ENCODE measurements at places on chromosomes 1 and 21.
A peak's percentile ranks its signal among the peaks of the same experiment; 100 is the strongest.

GRCh38 chr1:101338714-101339430, 102.1 kb downstream of the S1PR1 start:
- DNase-seq = no peak

DNA sequence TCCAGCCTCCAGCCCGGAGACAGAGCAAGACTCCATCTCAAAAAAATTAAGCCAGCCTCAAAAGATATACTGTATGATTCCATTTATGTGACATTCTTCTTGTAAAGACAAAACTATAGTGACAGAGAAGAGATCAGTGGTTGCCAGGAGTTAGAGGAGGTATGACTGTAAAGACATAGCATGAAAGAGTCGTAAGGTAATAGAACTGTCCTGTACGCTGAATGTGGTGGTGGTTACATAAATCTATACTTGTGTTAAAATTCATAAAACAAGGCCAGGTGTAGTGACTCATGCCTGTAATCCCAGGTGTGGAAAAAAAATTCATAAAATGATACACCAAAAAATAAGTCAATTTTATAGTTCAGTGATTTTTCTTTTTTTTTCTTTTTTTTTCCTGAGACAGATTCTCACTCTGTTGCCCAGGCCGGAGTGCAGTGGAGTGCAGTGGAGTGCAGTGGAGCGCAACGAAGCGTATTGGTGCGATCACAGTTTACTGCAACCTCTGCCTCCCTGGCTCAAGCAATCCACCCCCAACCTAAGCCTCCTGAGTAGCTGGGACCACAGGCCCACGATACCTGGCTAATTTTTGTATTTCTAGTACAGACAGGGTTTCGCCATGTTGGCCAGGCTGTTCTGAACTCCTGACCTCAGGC, 84.9 kb upstream of the CXADR start:
- DNase-seq = no peak

DNA sequence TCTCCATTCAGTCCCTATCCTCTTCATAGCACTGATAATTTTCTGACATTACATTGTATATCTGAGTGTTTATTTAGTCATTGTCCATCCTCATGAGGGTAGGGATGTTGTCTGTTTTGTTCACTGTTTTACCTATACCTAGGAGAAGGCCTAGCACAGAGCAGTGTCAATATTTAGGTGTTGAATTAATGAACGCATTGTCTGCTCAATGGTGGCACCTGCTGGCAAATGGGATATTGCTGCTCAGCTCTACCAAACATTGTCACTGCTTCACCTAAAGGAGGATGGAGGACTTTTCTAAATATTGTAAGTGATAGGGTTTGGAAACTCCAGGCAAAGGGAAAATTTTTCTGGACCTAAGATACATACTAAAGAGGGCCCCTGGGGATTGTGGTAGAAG, 243.9 kb downstream of the RRAGC start:
- DNase-seq = no peak

- DNase-seq = no peak
These were observed 38.4 kb upstream of the KCNK2 start for GRCh38 chr1:215044151-215044550.

DNA sequence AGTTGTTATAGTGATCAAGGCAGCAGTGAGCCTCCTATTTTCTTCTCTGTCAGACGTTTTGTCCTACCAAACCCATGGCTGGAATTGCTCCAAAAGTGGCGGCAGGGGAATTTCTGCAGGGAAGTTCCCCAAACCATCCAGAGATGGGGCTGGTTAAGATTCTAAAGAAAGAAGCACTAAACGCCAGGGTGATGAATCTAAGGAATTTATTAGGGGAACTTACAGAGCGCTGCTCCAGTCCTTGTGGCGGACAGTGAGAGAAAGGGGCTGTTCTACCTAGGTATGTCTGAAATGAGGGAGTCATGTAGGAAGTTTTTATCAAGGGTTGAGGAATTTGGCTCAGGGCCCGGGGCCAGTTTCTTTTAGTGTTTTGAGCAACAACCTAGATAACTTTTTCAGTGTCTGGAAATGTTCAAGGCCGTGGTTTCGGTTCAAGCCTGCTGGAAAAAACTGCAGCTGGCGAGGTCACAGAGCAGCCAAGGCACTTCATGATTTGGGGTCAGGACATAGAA, 222.4 kb upstream of the B3GALT2 start:
- DNase-seq = no peak

DNA sequence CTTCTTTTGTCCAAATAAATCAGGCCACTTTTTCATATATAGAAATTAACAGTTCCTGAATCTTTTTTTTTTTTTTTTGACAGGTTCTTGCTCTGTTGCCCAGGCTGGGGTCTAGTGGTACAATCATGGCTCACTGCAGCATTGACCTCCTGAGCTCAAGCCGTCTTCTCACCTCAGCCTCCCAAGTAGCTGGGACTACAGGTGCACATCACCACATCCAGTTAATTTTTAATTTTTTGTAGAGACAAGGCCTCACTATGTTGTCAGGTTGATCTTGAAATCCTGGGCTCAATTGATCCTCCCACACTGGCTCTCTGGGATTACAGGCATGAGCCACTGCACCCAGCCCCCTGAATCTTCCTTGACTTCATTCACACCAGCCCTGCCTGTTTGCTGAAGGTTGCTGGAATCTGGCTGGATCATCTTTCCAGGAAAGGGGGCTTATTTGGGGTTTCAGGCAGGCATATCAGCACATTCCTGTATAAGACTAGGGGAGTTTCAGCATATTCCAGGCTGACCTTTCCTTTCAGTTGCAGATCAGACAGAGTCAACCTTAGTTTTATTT, 78.2 kb upstream of the ARHGAP29 start:
- DNase-seq = no peak

DNA sequence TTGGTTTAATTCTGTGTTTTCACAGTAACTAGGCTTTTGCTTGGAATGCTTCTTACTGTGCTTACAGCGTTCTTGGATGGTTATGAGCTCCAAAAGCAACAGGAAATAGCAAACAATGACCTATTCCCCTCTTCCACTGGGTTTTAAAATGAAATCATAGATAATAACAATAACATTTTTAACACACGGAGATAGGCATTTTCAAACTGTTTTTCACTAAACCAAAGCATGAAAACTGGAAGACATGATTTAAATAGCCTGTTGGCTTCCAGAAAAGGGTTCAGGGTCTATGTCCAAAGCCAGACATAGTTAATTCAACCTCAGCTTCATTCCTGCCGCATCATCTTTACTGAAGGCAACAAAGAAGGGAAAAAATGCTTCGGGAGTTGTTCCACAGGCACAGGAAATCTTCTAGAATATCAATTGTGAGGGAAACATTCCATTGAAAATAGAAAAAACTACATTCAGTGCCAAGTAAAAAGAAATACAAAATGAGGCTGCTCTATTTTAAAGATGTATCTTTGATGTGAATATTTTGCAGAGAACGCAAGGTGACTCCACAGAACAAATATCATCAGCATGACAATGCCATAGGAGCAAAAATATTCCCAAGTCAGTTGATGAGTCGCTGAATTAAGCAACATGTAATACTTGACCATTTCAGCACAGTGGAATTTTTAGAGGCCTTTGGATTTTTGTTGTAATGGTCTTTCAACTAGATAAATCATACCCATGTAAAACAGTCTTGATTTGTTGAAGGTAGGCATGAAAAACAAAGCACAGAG, 80.7 kb downstream of the NID1 start:
- no peak for DNase-seq

DNA sequence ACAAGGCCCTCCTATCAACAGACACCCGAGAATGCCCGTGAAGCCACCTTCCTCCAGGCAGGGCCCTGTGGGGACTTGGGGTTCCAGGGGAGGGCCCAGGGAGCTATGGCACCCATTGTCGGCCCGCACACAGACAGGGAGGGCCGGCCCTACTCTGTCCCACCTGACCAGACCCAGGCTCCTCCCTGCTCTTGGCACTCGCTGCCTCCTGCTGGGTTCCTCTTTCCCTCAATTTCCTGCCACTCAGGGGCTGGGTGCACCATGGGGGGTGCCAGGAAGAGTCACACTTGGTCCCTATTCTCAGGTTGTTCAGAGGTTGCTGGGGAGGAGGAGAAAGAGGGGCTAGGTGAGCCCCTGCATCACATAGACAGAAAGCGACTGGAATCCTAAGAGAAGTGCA, 8.0 kb upstream of the OXCT2 start:
- no peak for DNase-seq

GRCh38 chr1:183806675-183807074, 1.8 kb downstream of the RGL1 start:
- no peak for DNase-seq

GRCh38 chr21:46425571-46425970, 33.1 kb upstream of the DIP2A start:
- no peak for DNase-seq

GRCh38 chr1:163046071-163046470, 23.1 kb upstream of the RGS4 start:
- DNase-seq = no peak

GRCh38 chr1:112439592-112439991, 43.6 kb downstream of the CTTNBP2NL start:
- DNase-seq = no peak

GRCh38 chr1:228927946-228928898, 192.9 kb downstream of the RHOU start:
- DNase-seq = no peak

DNA sequence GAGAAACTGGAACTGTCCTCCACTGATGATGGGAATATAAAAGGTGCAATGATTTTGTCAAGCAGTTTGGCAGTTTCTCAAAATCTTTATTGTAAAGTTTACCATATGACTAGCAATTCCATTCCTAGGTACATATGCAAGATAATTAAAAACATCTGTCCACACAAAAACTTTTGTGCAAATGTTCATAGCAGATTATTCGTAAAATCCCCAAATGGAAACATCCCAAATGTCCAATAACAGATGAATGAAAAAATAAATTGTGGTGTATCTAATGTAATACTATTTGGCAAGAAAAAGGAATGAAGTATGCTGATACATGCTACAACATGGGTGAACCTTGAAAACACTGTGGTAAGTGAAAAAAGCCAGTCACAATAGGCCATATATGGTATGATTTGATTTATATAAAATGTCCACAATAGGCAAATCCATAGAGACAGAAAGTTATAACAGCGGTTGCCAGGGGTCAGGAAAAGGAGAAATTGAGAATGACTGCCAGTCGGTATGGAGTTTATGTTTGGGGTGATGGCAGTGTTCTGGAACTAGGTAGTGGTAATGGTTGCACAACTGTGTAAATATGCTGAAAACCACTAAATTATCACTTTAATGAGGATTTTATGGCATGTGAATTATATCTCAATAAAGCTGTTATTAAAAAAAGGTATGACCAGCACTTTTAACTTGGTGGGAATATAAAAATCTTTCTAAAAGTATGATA, 81.7 kb upstream of the BEND5 start:
- DNase-seq = no peak

DNA sequence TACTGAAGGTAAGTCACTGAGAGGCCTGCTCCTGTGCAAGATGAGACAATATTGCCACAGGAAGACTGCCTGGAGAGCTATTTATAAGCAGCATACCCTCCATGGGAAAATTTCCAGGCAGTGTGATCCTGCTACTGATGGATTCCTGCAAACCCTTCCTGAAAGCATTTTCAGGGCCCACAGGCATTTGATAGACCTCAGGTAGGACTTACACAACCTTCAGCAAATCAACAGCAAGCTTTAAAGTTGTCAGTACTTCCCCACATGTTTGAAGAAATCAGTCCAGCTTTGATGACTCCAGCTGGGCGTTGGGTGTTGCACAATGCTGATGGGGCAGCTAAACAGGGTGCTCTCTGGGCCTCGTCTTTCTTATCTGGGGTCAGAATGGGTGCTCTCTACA, 108.8 kb downstream of the PLXNA2 start:
- DNase-seq = no peak

DNA sequence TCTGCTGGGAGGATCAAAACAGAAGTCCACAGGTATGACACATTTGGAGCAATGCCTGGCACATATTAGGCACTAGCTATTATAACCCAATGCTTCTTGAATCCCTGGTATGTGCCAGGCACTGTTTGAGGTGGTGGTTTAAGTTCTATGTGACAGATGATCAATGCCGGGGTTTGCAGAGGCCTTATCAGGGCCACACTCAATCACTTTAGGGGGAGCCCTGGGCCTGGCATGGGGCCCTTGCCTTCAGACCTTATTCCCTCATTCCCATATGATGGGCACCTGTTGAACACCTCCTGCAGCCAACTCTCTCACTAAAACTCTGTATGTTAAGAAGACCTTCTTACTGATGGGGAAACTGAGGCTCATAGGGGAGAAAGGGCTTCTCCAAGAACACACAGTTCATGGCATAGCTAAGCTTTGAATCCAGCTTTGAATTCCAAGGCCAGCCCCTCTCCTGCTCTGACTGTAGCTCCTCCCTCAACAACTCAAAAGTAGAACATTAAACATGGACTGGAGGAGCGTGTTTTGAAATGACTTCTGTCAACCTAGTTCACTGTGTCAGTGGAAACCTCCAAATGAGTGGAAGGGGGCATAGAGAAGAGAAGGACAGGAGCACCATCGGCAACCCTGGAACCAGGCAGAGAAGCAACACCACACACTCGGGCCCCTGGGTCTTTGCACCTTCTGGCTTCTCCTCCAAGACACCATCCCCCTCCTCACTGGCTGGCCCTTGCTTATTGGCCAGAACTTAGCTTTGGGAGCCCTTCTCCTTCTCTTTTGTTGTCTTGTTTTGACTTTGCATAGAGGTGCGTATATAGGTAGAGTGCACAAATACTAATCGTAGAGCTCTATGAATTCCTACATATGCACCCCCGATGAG, 6.6 kb upstream of the IFFO2 start:
- no peak for DNase-seq

- DNase-seq = no peak
These were observed 47.1 kb upstream of the TLR5 start for GRCh38 chr1:223189903-223190724.

DNA sequence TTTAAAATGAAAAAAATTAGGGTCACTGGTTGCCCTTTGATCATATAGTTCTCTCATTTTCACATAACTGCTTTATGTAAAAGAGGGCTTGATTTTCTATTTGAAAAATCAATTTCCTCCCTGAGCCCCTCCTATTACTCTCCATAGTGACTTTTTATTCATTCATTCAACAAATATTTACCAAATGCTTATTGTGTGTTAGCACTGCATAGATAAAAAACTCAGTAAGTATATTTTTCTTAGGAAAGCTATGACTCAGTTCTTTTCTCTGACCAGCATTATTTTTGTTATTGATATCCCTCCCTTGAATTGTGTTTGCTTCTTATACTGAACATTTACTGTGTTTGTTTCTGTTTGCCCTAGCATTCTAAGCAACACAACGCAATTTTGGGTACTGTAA, 59.8 kb downstream of the NTNG1 start:
- no peak for DNase-seq

- no peak for DNase-seq
These were observed 9.3 kb upstream of the ZBTB40 start for GRCh38 chr1:22442212-22442894.

DNA sequence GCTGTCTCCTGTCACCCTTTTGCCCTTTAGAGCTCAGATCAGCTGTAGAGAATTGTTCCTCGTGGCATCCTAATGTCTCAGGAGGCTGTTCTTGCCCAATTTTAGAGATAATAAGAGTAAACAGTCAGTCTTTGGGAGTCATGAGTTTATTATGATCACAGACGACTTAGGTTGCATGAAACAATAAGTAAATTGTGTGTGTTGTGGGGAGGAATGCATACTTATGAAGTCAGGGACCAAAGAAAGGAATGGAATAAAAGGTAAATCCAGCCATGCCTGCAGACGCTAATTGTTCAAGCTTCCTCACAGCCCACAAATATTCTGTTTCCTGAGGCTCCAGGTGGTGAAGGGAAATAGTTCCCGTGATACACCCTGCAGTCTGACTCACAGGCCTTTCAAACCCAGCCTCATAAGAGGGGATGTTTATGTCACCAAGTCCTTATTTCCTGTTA, 897 bp downstream of the EPHX4 start:
- peak; percentile 17 for DNase-seq

- DNase-seq = no peak
These were observed 110.4 kb upstream of the IPO9 start for GRCh38 chr1:201718346-201719202.
